H9 (cell line): ENCODE measurements at places on chromosomes 7 and 10.

- no peak for DNase-seq
These were observed 38.1 kb downstream of the RELN start for GRCh38 chr7:103951311-103951710.

- no peak for DNase-seq
These were observed 17.9 kb upstream of the MTERF1 start for GRCh38 chr7:91898240-91898992.

DNA sequence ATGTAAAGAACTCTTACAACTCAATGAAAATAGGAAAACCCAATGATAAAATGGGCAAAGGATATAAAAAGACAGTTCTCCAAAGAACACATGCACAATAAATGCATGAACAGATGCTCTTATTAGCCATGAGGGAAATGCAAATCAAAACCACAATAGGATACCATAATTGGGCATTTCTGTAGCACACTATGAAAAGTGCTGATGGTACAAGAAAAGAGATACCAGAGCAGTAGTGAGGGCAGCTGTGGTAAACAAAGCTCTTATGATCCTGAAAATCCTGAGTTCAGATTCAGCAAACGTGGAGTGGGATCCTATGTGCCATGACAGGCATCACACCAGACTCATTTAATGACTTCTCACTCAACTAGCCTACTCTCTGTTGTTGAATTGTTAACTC, 96.7 kb upstream of the SLC25A13 start:
- DNase-seq, result no peak

- no peak for DNase-seq
These were observed 907 bp upstream of the IFRD1 start for GRCh38 chr7:112449353-112449752.

GRCh38 chr10:122849090-122849489, 3.4 kb upstream of the CUZD1 start:
- DNase-seq, result no peak

DNA sequence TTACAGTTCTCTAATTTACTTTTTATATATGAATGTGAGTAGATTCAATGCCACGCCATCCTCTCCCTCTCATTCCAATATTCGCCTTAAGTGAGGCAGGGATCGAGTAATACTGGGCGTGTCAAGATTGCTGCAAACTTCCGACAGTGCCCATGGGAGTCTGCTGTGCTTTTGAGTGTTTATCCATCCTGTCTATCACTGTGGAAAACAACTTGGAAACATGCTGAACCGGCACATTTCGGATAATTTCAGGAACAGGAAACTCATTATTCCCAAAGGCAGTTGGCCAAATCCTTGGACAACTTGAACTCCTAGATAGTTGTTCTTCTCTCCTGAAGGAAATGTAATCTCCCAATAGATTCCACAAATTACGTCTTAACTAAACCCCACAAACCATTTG, 28.5 kb downstream of the PIP4K2A start:
- DNase-seq, result no peak

GRCh38 chr7:149606826-149607225, 109.2 kb upstream of the ZNF746 start:
- no peak for DNase-seq

DNA sequence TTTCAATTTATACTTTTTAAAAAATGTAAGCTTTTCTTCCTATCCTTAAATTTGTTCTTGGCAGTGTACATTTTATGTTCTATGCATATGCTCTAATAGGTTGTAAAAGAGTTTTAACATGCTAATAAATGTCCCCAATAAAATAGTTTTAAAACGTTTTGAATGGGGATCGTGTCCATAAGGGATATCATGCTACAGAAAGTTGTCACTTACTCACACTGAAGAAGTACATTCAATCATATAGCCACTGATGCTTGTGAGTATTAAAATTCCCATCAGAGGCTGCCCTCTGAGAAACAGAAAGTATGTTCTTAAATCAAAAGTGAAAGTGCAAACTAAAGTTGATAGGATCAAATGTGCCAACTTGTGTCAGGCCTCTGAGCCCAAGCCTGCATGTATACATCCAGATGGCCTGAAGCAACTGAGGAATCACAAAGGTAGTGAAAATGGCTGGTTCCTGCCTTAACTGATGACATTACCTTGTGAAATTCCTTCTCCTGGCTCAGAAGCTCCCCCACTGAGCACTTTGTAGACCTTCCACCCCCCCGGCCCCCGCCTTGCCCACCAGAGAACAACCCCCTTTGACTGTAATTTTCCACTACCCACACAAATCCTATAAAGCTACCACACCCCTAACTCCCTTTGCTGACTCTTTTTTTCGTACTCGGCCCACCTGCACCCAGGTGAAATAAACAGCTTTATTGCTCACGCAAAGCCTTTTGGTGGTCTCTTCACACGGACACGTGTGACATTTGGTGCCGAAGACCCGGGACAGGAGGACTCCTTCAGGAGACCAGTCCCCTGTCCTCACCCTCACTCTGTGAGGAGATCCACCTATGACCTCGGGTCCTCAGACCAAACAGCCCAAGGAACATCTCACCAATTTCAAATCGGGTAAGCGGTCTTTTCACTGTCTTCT, 877 bp upstream of the NOD1 start:
- DNase-seq, result no peak

- peak; percentile 32 for DNase-seq
These were observed 7.9 kb downstream of the NXPH1 start for GRCh38 chr7:8441106-8441965.

DNA sequence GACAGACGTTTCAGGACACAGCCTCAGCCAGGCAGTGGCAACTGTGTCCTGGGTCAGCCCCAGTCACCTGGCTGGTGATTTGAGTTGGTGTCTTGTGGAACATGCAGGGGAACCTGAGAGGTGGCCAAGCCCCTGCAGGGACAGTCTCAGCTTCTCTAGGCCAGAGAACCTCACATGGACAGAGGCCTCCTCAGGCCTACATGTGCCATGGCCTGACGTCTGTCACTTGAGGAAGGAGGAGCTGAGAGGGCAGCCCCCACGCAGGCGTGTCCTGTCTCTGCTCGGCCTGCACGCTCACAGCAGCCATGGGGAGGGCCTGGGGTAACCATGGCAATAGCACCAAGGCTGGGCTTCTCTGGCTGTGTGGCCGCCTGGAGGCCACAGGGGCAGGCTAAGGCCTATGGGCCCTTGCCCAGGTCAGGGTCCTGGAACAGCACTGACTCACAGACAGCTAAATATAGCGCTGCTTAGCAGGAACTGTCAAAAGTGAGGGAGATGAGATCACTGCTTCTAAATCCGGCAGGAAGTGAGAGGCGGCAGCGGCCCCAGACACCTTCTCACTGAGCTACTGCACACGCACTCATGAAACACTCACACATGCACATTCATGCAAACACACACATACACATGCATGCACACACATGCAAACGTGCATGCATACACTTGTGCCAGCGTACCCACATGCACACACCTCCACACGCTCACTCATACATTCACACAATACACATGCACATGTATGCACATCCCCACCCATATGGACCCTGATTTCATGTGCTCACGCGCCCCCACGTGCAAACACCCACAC, 57.0 kb downstream of the YKT6 start:
- DNase-seq, result no peak

GRCh38 chr10:79483948-79484347, 28.4 kb upstream of the EIF5AL1 start:
- peak; percentile 8 for DNase-seq

GRCh38 chr10:33115738-33116719, 158.0 kb upstream of the ITGB1 start:
- DNase-seq, result peak; percentile 64

DNA sequence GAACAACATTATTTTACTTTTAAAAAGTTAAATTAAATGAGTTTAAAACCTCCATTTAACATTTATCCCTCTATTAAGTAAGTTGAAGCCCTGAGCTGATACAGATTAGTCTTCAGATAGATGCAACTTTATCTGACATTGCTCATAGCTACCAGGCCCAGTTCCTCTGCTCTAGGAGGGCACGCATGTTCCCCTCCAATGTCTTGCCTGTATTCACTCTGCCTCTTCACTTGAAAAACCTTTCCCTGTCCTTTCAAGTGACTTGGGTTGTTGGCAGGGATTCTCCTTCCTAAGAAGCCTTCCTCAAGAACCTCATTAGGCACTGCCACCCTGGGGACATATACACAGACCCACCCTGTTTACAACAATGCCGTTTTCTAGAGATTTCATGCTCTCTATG, 270.4 kb downstream of the RELN start:
- no peak for DNase-seq

GRCh38 chr7:11527707-11528106, 304.3 kb downstream of the THSD7A start:
- no peak for DNase-seq

DNA sequence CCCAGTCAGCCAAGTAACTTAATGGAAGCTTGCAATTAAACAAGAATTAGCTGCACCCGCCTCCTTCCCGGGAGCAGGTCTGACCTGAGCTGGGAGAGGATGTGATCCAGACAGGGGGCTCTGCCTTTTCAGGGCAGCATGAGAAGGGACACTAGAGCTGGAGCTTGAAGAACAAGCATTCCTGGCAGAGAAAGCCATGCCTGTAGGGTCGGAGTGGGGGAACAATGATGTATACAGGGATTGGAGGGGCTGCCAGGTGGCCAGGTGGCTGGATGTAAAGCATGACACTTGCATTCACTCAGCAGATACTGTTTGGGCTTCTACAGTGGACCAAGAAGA, 112.5 kb downstream of the GRK5 start:
- no peak for DNase-seq

DNA sequence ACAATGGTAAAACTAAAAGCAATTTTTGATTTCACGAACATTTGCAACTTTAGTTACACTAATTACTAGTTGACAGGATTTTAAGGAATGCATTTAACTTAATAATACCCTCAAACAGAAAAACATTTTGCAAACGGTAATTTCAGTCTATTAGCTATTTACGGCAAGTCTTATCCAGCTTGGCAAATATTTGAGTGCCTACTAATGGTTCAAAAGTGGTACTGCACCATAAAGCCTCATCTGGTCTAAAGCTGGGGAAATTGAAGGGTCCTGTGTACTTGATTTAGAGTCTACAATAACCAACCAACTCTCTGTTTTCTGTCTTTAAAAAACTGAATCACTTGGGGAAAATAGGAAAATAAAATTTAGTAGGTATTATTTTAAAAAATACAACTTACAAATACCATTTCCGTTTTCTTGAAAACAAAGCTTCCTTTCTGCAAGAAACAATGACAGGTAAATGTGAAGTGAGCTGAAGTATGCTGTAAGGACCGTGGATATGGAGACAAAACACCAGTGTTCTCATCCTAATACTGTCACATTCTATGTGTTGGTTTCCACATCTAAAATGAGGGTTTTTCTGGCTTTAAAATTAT, 142.3 kb downstream of the VPS50 start:
- DNase-seq, result no peak

GRCh38 chr7:137731436-137731835, 115.3 kb downstream of the DGKI start:
- no peak for DNase-seq

DNA sequence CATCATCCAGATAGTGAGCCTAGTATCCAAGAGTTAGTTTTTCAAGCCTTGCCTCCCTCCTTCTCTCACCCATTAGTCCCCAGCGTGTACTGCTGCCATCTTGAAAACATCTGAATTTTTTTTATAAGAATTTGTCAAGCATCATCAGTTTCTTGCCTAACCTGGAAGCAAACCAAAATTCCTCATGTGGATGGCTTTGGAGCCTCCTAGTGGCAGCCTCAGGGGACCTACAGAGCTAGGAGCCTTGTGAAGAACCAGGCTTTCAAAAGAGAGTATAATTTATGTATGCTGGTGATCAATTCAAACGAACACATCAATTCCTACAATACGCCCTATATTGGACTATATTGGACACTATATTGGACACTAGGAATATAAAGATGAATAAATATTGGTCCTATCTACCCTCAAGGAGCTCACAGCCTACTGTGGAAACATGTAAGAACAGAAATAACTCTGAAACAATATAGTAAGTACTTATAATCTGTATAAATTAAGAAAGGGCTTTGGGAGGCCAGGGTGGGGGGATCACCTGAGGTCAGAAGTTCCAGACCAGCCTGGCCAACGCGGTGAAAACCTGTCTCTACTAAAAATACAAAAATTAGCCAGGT, 63.4 kb downstream of the HPSE2 start:
- DNase-seq, result peak; percentile 63

- DNase-seq, result no peak
These were observed 41.7 kb downstream of the ARHGAP12 start for GRCh38 chr10:31886885-31887284.

GRCh38 chr10:75904499-75905283, 473.3 kb downstream of the LRMDA start:
- no peak for DNase-seq

- no peak for DNase-seq
These were observed 244.5 kb upstream of the MYO3A start for GRCh38 chr10:25689346-25690100.

GRCh38 chr10:60323162-60323561, 66.5 kb downstream of the ANK3 start:
- DNase-seq, result no peak

GRCh38 chr10:74394416-74394969, 243.5 kb downstream of the ADK start:
- no peak for DNase-seq

DNA sequence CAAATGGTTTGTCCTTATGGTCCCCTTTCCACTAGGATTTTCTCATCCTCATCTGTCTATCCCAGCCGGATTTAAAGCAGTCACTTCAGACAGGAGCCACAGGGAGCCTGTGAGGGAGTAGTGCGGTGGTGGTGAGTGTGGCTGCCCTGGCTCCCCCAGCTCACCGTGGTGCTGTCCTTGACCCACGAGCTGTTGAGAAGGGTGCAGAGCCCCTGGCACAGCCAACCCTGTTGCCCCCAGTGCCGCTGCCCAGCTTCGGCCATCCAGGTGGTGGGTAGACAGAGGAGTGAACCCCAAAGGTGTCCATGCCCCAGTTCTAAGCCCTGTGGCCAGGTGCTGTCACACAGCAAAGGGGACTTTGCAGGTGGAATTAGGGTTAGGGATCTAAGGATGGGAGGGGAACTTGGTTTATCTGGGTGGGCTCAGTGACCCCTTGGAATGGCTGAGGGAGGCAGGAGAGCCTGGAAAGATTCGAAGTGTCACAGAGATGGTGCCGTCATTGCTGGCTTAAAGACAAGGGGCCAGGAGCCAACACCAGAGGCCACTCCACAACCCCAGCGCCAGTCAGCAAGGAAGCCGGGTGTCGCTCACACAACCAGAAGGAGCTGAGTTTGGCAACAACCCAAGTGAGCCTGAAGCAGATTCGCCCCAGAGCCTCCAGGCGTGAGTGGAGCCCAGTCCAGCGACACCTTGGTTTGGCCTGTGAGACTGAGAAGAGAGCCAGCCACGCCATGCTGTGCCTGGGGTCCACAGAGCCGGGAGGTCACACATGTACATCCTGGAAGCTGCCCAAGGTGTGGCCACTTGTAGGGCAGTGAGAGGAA, 142.4 kb downstream of the ADCY1 start:
- DNase-seq, result peak; percentile 17

GRCh38 chr7:141609576-141609975, 58.4 kb downstream of the AGK start:
- peak; percentile 68 for DNase-seq

DNA sequence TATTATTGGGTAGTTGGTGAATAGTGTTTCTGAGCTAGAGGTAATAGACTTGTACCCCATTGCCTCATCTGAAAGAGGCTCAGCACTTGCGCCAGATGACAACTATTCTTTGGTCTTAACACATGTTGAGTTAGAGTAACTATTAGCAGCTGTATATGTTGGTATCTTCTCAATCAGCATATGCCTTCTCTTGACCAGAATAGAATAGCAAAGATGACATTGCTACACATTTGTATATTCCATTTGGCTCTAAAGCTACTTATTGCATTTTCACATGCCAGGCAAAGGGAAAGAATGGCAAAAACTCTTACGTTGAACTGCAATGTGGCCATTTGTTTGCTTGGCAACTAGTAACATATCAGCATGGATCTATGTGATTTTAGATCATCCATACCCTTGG, 173.8 kb upstream of the AGR3 start:
- DNase-seq, result no peak

- no peak for DNase-seq
These were observed 9.4 kb downstream of the SLC35B4 start for GRCh38 chr7:134307320-134307719.
